ENCODE measurements at places on chromosomes 13 and 19. TPM values are rescaled to one million over a fixed set of nuclear protein-coding genes. Genes with fewer than 3 reads are reported as not detected.

DNA sequence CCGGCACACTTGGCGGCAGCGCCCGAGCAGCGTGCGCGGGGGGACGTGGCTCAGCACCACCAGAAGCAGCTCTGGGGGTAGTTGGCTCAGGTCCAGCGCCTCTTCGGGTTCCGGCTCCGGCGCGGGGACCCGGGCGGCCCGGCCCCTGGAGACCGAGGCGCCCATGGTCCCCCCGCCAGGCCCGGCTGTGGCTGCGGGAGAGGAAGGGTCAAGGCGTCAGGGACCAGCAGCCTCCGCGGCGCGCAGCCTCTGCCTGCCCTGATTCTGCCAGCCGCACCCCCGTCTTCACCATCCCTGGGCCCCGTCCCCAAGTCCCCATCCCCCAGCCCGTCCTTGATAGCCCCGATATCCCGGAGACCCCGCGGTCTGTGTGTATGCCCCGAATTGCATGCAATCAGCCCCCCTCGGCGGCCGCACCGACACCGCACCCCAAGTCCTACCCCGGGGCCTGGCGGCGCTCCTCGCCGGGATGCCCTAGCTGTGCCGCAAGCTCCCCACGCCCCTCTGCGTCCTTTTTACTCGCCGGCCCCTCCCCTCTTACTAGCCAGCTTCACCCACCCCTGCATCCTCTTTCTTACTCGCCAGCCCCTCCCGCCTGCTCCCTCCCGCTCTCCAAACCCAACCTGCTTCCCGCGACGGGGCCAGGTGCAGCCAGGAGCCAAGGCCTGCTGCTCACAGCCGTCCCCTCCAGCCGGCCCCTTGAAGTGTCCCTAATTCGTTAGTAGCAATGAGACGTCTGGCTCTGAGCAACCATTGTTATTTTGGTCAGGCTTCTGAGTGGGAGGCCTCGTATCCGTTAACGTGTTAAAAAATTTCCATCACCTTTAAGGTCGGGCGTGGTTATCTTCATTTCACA lies at the start of gene FBXO27:
TSS of gene FBXO27 (minus strand) at position 487 of the 856 bp plus-strand sequence. CDS start at position 165, 322 bp downstream.
- DNase-seq: peak; percentile 10

- DNase-seq: no peak
Observed at GRCh38 chr19:53977991-53978731, 13.3 kb upstream of the CACNG6 start.

- DNase-seq: peak; percentile 98
Observed at GRCh38 chr19:45730368-45731288, at the start of gene FBXO46. Gene FBXO46 (minus strand): TSS chr19:45730896. CDS start chr19:45713495, 17,401 bp downstream.

GRCh38 chr19:36196249-36196648 lies 18.2 kb downstream of the ZNF565 start:
- DNase-seq: no peak

GRCh38 chr19:6373096-6373812 lies 660 bp downstream of the ALKBH7 start:
- peak; percentile 98 for DNase-seq

GRCh38 chr13:22594041-22594440 lies 586.7 kb upstream of the SGCG start:
- DNase-seq: no peak

DNA sequence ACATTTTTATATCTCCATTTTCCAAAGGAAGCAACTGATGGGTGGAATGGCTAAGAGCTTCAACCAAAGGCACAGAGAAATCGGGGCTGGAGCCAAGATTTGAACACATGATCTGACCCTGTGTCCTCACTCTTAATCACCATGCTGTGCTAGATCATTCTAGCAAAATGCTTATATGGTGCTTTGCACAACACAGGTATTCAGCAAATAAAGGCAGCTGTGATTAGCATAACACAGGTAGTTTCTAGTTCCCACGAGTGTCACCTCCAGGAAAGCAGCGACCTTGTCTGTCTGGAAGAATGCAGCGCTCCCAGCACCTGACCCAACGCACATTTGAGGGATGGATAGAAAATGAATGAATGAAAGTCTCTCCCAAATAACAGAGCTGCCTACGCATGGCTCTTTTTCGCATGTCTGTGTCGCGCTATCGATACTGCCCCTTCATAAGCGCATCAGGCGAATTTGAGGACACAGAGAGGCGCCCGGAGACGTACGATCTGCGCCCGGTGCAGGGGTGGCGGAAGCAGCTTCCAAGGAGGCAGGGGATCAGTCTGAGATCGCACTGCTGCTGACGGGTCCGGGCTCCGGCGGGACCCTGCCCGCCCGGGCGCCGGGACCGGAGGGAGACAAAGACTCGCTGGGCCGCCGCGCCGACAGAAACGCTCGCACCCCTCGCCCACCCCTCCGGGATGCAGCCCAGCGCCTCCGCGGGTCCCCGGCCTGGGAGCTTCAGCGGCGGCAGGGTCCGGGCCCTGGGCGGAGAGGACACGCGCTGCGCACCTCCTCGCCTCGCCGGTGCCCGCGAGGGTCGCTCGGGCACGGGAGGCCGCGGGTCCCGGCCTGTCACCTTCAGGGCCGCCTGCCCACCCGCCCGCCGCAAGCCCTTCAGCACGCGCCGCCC lies 609 bp downstream of the EPS15L1 start:
- no peak for DNase-seq

DNA sequence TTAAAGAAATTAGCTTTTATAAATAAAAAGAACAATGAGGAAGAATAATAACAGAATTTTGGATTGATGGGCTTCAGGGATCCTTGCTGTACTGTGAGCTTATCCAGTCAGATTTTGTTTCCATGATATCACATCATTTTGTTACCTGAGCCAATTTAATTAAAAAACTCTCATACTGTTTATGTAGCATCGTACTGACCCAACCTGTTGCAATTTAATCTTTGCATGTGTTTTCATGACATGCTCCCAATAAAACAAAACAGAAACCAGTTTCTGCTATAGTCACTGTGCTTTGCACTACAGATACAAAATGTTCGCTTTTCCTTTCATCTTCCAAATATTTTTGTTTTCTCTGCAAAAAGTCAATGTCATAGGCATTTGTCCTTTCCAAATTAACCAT lies 109.7 kb upstream of the RNF113B start:
- DNase-seq: no peak

GRCh38 chr13:102028868-102029267 lies 373.0 kb downstream of the FGF14 start:
- no peak for DNase-seq

DNA sequence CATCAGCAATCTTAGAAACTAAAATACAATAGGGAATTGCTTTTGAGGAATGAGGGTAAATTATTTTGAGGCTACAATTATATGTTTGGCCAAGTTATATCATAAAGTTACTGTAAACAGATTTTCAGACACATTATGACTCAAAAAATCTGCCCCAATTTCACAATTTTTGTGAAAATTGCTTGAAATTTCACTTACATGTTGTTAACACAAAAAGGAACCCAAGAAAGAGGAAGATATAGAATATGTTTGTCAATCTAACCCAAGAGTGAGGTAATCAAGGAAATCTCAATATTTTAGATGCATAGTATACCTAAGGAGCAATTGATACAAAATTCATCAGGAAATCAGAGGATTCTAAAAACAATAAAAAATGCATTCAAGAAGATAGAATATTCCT lies 73.9 kb upstream of the FNDC3A start:
- DNase-seq: no peak

DNA sequence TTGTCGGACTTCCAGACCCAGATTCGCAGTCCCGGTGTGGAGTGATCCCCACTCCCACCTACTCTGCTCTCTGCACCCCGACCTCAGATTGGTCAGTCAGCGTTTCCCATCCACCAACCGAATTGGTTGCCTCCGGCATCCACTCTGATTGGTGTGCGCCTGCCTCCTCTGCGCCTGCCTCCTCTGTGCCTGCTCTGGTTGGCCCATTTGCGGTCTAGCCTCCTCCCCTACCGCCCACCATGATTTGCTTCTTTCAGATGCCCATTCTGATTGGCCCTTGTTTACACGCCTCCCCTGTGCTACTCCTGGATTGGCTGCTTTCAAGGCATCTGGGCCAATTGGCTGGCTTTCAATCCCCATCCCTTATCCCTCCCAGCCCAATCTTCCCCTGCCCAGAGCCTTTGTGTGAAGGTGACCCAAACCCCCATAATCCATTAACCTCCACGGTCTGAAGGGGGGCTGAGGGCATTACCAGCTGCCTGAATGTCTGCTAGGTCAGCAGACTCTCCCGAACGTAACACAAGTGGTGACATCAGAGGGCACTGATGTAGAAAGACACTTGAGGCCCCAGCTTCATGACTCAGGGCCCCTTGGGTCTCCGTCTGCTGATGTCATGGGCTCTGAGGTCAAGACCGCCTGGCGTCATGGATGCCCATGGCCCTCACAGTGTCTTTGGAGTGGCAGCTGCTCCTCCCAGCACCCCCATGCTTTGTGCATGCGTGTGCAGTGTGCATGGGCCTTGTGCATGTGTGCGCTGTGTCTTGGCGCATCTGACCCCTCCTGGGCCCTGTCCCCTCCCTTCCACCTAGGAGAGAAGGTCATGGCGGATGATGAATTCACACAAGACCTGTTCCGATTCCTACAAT lies 80.4 kb downstream of the MAP4K1 start:
- DNase-seq: no peak

DNA sequence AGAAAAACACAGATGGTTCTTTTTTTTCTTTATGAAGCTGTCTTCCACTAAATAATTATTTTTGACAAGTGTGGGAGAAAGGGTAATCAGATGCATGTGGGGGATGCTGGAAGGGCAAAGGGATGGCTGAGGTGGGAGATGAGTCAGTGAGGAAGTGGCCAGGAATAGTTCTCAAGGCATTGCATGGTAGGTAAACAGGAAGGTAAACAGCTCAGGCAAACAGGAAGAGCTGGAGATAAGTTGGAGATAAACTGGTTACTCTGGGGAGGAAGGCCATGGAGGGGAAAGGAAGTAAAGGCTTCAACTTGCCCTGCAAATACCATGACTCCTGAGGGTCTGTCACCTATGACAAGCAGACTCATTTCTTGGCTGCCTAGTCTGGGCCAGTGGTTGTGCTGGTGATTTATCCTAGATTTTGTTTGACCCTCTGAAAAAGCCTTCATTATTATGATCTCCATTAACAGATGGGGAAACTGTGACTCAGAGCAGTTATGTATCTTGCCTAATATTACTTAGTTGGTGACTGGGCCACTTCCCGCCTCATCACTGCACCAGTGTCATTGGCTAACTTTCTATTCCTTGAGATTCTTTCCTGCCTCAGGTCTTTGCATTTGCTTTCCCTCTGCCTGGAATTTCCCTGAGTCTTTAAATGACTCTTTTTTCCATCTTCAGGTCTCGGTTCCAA lies 17.1 kb downstream of the ACTL9 start:
- no peak for DNase-seq

- no peak for DNase-seq
Observed at GRCh38 chr19:17579661-17580244, 24.3 kb downstream of the COLGALT1 start.

DNA sequence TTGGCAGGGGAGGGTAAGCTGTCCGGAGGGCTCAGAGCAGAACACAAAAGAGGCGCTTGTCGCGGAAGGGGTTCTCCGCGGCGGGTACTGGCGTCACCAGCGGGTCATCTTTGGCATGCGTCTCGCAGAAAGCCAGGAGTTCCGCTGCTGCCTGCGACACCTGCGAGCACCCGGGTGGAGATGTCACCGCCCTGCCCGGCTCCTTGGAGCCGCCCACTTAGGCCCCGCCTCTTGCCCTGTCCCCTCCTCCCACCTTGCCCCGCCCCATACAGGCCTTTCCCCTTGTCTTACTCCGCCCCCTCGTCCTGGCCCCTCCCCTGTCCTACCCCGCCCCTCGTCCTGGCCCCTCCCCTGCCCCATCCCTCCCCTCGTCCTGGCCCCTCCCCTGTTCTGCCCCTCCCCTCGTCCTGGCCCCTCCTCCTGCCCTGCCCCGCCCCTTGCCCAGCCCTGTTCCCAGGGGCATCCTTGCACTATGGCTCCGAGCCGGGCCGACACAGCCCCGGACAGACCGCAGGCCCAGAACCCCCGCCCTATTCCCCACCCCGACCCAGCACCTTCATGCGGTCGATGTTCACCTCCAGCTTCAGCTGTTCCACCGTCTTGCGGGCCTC lies 1.9 kb downstream of the GNG8 start:
- peak; percentile 92 for DNase-seq

GRCh38 chr19:33293255-33294057 lies 8.9 kb downstream of the CEBPA start:
- peak; percentile 74 for DNase-seq

The HTR2A gene
- total RNA-seq: 0.51 TPM

The GNA15 gene
- 11.1 TPM for total RNA-seq

The ZNF829 gene
- total RNA-seq: 3.3 TPM

The ECSIT gene
- total RNA-seq: 93.0 TPM

Data from prostate gland (tissue), 2 donors.